ENCODE measurements at places on chromosomes 6 and 20.

DNA sequence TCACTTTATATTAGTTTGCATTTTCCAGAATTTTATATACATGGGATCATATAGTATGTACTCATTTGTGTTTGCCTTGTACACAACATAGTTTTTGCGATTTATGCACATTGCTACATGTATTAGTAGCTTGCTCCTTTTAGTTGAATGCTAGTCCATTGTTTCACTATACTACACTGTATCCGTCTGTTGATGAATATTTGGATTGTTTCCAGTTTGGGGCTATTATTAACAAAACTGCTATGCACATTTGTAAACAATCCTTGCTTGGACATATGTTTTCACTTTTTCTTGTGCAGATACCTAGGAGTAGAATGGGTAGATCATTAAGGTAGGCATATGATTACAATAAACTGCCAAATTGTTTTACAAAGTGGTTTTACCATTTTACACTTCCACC is 3.9 kb upstream of the LRRC1 start:
- no peak for DNase-seq

- DNase-seq = peak; percentile 86
Observed at GRCh38 chr6:4371207-4371921, 236.0 kb upstream of the ECI2 start.

- DNase-seq = peak; percentile 92
Observed at GRCh38 chr6:156662025-156662445, 115.1 kb upstream of the ARID1B start.

DNA sequence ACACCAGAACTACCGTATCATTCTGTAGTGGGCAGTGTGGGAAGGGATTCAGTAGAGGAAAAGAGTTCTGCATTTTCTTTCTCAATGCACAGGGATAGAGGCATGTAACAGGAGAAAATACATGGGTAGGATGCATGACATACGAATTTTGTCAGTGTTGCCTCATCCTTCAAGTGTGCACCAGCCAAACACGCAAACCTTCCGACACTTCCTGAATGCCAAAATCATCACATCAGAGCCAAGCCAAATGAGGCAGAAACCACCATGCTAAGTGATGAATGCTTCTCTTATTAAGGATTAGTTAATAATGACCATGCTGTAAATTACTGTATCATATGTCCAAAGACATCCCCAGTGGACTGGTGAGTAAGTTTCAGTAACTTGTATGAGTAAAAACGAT is 27.3 kb downstream of the RAMACL start:
- DNase-seq = peak; percentile 65

GRCh38 chr6:160972111-160972510 is 19.5 kb upstream of the MAP3K4 start:
- DNase-seq = peak; percentile 95

- no peak for DNase-seq
Observed at GRCh38 chr6:106422534-106422933, 62.0 kb downstream of the CRYBG1 start.

- no peak for DNase-seq
Observed at GRCh38 chr20:38089500-38089899, 56.0 kb downstream of the RPRD1B start.

DNA sequence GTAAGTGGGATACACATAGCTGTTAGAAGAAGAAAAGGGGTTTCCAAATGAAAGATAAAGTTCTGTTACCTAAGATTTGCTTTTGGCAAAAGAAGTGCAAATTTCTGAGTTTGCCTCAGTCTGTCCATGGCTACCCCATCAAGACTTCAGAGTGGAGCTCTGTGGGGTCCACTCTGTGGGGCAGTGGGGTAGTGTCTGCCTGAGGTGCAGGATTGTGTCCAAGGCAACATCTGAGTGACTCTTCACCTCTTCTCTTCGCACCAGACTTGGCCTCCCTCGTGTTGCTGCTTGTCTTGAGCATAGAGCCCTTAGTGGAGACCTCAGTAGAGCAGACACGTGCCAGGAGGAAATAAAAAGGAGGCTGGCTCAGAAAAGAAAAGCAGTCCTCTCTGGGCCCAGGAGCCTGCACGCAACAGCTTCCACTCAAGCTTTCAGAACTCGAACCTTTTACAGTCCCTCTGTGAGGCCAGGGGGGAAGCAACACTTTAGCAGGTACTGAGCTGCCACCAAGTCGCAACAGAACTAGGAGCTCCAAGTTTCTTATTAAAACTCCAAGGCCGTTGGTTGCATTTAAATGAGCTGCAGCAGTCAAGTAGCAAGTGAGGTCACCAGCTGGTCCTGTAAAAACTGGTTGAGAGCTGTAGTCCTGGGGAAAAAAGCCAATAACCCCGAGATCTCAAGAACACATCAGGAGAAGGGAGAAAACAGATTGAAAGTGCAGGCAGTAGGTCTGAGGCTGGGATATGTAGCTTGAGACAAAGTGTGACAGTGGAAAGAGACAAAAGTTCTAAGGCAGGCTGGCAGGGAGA is 413.5 kb downstream of the CDC5L start:
- no peak for DNase-seq

- DNase-seq = no peak
Observed at GRCh38 chr6:95530176-95530819, 47.0 kb upstream of the MANEA start.
